ENCODE measurements at places on chromosomes 7 and 10.

GRCh38 chr10:68046642-68047041 is 28.4 kb downstream of the HERC4 start:
- H3K4me3 ChIP-seq = no peak overlapping the region
- no peaks in the 10 kb centered on the region for H3K36me3 ChIP-seq
- H3K4me1 ChIP-seq = no peaks in the 10 kb centered on the region
- DNase-seq = no peak
- H3K27me3 ChIP-seq = no peaks in the 10 kb centered on the region
- no peak overlapping the region for H3K27ac ChIP-seq

- no peaks in the 10 kb centered on the region for H3K36me3 ChIP-seq
- no peaks in the 10 kb centered on the region for H3K27me3 ChIP-seq
- H3K4me1 ChIP-seq = no peaks in the 10 kb centered on the region
- no peak overlapping the region for H3K27ac ChIP-seq
- no peak for DNase-seq
Measured at GRCh38 chr7:22884911-22885788, 62.5 kb upstream of the TOMM7 start.

DNA sequence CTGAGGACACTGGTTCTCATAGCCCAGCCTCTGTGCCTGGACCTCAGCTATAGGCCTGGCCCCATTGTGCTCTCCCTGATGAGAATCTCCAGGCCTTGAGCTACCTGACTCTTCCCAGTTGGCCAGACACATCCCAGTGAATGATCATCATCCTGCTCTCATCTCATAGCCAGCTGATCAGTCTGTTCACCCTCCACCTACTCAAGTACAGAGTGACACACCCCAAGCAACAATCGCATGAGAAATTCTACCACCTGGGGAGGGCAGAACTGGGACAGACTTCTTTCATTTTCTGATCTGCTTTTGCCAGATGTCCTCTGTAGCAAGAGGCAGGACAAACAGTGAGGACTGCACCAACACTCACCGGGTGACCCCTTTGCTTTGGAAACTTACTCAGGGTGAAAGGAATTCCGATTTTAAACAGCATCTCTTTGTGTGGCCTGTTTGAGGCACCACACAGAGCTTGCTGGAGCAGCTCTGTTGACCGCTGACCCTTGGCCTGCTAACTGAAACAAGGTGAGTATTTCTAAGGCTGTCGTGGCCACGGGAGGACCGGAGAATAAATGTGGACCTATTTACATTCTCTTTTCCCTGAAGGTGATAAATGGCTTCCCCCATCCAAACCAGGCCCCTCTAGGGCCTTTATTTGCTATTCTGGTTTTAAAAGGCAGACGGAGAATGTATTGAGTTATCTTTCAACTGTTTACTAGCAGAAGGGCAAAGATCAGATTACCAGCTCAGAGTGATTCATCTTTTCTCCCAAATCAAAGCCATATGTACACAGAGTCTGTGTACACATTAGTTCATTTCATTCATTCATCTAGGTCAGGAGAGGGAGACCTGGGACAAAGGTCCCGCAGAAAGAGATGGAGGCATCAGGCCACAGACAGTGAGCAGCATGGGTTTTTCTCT is 181.4 kb upstream of the TNS3 start:
- no peaks in the 10 kb centered on the region for H3K27me3 ChIP-seq
- H3K36me3 ChIP-seq = no peaks in the 10 kb centered on the region
- DNase-seq = no peak
- H3K4me3 ChIP-seq = no peak overlapping the region
- no peaks in the 10 kb centered on the region for H3K4me1 ChIP-seq

- no peak for DNase-seq
- peaks cover 4% of the 10 kb centered on the region for H3K36me3 ChIP-seq
- no peaks in the 10 kb centered on the region for H3K27me3 ChIP-seq
- H3K4me1 ChIP-seq = no peaks in the 10 kb centered on the region
- no peak overlapping the region for H3K4me3 ChIP-seq
- no peak overlapping the region for H3K27ac ChIP-seq
Measured at GRCh38 chr10:102540023-102540422, 36.3 kb downstream of the SUFU start.

DNA sequence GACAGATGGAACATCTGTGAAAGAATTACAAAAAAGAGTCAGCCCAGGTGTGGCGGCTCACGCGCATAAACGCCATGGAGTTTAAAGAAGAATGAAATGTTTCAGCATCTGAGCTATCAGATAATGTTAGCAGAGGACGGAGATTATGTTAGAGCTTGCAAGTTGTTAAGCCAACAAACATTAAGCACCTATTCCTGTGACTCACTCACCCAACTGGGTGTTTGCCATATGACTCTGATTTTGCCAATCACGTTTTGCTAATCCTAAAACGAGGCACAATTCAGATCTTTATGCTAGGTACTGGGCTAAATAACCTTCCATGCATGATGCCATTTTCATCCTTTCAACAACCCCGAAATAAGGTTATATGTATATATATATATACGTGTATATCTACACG is 29.0 kb upstream of the CCNY start:
- H3K27ac ChIP-seq = no peak overlapping the region
- H3K4me1 ChIP-seq = no peaks in the 10 kb centered on the region

- no peak for DNase-seq
- H3K4me1 ChIP-seq = no peaks in the 10 kb centered on the region
Measured at GRCh38 chr7:107779647-107780099, 23.4 kb downstream of the SLC26A3 start.

- H3K4me3 ChIP-seq = no peak overlapping the region
- H3K4me1 ChIP-seq = no peaks in the 10 kb centered on the region
- H3K27me3 ChIP-seq = no peaks in the 10 kb centered on the region
Measured at GRCh38 chr10:52447931-52448353, 133.9 kb downstream of the DKK1 start.

DNA sequence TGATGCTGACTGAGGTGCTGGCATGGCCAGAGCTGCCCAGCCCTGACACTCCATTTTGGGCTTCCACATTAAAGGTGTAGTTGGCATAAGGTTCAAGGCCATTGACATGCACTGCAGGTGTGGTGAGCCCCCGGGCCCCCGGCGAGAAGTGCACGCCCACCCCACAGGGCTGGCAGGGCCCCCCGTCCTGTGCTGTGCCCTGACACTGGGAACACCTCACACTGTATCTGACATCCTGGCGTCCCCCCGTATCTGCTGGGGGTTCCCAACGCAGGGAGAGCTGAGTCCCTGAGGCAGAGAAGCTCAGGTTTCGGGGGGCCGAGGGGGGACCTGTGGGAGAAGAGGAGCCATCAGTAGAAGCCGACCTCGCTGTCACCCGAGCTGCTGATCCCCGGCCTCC is 10.0 kb downstream of the EPHA1 start:
- no peaks in the 10 kb centered on the region for H3K4me1 ChIP-seq
- H3K27ac ChIP-seq = no peak overlapping the region
- H3K4me3 ChIP-seq = no peak overlapping the region
- no peaks in the 10 kb centered on the region for H3K27me3 ChIP-seq

DNA sequence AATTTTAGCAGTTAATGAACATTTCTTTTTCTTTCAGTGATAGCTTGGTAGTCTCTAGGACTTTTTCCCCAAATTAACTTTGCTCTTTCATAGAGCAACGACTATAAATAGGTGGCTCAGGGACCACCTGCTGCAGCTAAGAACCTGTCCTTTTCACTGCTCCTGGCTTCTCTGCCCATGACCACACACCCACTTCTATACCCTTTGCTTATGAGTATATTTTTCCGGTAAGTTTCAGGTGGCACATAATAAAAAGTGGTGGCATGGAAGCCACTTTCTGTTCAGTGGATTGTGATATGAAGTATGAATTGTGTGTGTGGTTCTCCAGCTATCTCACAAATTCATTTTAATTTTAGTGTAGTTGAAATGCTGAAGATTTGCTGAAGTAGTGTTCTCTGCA is 1.2 kb downstream of the ING3 start:
- no peaks in the 10 kb centered on the region for H3K4me1 ChIP-seq
- H3K4me3 ChIP-seq = peak overlapping the region; percentile 70
- peaks cover 28% of the 10 kb centered on the region for H3K36me3 ChIP-seq
- no peak for DNase-seq
- peak overlapping the region; percentile 3 for H3K27ac ChIP-seq

DNA sequence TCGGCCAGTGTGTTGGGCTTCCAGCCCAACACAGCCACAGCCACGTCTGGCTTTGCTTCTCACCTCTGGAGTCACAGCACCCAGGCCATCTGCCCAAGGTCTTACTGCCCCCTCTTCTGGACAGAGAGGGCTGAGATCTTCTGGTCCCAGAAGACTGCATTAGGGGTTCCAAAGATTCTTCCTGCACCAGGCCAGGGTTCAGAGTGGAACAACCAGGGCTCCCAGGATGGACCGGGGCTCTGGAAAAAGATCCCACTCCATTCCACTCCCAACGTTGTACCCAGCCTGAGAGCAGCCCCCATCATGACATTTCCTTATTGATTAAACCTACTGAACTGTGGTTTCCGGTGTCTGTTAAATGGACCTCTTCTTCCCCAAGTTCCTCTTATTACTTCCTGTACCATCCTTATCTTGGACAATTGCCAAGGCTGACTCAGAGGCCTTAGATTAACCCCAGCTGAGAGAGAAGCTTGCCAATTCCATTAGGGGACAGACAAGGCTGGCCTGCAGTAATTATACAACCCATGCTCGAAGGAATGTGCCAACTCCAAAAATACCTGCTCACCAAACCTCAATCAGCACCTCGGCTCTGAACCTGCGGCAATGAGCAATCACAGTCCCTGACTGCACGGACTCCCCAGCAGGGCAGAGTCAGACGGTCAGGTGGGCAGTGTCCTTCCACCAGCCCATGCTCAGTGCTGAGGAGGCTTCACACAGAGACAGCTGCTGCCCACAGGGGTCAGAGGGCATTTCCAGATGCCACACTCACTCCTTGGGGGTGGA is 47.9 kb upstream of the NPFFR1 start:
- no peak overlapping the region for H3K27ac ChIP-seq
- H3K4me1 ChIP-seq = peaks cover 13% of the 10 kb centered on the region
- H3K36me3 ChIP-seq = no peaks in the 10 kb centered on the region
- no peak for DNase-seq
- no peak overlapping the region for H3K4me3 ChIP-seq

- no peaks in the 10 kb centered on the region for H3K27me3 ChIP-seq
- H3K36me3 ChIP-seq = no peaks in the 10 kb centered on the region
- no peak overlapping the region for H3K27ac ChIP-seq
- DNase-seq = no peak
- H3K4me3 ChIP-seq = no peak overlapping the region
Measured at GRCh38 chr7:85638394-85638793, 451.5 kb upstream of the SEMA3D start.

- H3K27ac ChIP-seq = peak overlapping the region; percentile 88
- no peak overlapping the region for H3K4me3 ChIP-seq
- H3K4me1 ChIP-seq = peaks cover 67% of the 10 kb centered on the region
- no peaks in the 10 kb centered on the region for H3K36me3 ChIP-seq
- no peaks in the 10 kb centered on the region for H3K27me3 ChIP-seq
Measured at GRCh38 chr10:72323108-72323749, 31.5 kb downstream of the DNAJB12 start.

- DNase-seq = no peak
- H3K27me3 ChIP-seq = no peaks in the 10 kb centered on the region
- H3K36me3 ChIP-seq = peaks cover 35% of the 10 kb centered on the region
- no peak overlapping the region for H3K4me3 ChIP-seq
- no peak overlapping the region for H3K27ac ChIP-seq
- no peaks in the 10 kb centered on the region for H3K4me1 ChIP-seq
Measured at GRCh38 chr10:15787426-15787825, 67.7 kb upstream of the ITGA8 start.

- no peak overlapping the region for H3K4me3 ChIP-seq
- no peak overlapping the region for H3K27ac ChIP-seq
- no peaks in the 10 kb centered on the region for H3K36me3 ChIP-seq
- no peaks in the 10 kb centered on the region for H3K27me3 ChIP-seq
- DNase-seq = no peak
Measured at GRCh38 chr10:102927311-102928010, 9.4 kb downstream of the CNNM2 start.

DNA sequence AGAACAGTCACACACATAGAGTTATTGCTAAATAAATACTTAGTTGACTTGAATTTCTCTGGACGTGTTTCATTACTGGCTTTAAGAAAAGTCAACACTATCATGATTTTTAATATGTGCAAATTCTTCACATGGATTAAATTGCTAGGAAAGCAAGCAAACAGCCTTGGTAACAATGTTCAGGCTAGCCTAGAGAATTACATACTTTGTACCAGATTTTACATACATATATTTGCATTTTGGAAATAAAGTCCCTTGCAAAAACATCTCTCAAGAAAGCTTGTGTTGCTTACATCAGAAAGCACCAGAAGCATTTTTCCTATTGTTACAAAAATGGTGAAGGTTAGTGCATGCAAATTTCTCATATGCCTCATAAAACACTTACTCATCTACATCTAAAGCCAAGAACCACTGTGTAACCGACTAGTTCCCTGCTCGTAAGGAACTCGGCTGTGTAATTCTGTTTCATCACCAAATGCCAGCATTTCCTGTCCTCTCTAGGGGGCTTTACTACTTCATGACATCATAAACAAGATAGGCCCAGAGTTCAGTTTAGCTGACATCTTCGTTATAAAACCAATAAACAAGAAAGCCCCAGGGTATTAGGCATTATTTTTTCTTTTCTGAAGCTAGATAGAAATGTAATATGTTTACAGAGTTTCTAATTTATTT is 87.8 kb downstream of the CFAP58 start:
- no peak for DNase-seq
- H3K4me1 ChIP-seq = no peaks in the 10 kb centered on the region
- no peaks in the 10 kb centered on the region for H3K27me3 ChIP-seq
- H3K27ac ChIP-seq = no peak overlapping the region
- no peak overlapping the region for H3K4me3 ChIP-seq

DNA sequence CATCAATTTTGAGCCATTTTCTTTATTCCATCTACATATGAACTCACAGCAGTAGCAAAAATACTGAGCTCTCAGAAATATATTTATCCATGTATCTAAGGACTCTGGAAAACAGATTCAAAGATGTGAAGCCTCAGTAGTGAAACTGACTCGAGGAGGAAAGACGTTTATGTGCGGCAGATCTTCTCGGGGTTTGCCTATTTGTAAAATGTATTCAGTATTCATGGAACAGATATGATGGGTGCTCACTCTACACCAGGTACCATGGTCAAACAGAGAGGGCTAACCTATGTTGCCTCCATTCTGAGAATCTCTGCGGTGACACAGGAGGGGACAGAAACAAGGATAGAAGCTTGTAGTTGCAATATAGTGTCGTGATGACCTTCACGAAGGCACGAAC is 93.7 kb downstream of the CAMK1D start:
- no peak overlapping the region for H3K4me3 ChIP-seq
- H3K4me1 ChIP-seq = no peaks in the 10 kb centered on the region
- no peak overlapping the region for H3K27ac ChIP-seq
- H3K27me3 ChIP-seq = no peaks in the 10 kb centered on the region
- DNase-seq = no peak

GRCh38 chr7:54785261-54785660 is 26.2 kb upstream of the SEC61G start:
- H3K4me3 ChIP-seq = no peak overlapping the region
- peaks cover 14% of the 10 kb centered on the region for H3K27me3 ChIP-seq
- H3K4me1 ChIP-seq = no peaks in the 10 kb centered on the region
- no peak overlapping the region for H3K27ac ChIP-seq

DNA sequence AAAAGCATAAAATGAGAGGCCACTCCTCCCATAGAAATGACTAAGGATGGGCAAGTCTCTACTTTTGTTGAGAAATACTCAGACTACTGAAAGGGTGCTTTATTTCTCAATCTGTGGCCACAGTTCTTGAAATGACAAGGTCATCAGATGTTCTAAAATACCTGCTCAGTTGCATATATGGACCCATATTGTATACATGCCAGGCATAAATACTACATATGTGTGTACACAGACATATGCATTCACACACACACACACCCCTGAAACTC is 691.5 kb upstream of the SORCS1 start:
- no peak overlapping the region for H3K27ac ChIP-seq
- H3K4me1 ChIP-seq = no peaks in the 10 kb centered on the region
- DNase-seq = no peak
- H3K27me3 ChIP-seq = no peaks in the 10 kb centered on the region
- H3K4me3 ChIP-seq = no peak overlapping the region
- no peaks in the 10 kb centered on the region for H3K36me3 ChIP-seq
